Activated CD4-positive, alpha-beta T cell treated with anti-CD3 and anti-CD28 coated beads, Interleukin-2, amount 50 U/mL, for 4 hours (primary cell): ENCODE measurements at places on chromosomes 6 and 20.

DNA sequence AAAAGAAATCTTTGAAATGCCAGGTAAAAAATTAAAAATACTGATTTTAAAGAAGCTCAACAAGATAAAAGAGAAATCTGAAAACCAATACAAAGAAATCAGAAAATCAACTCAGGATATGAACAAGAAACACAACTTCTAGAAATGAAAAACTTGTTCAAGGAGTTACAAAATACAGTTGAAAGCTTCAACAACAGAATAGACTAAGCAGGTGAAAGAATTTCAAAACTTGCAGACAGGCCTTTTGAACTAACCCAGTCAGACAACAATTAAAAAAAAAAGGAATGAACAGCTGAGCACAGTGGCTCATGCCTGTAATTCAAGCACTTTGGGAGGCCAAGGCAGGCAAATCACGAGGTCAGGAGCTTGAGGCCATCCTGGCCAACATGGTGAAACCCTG lies 57.8 kb downstream of the PDSS2 start:
- DNase-seq = no peak

GRCh38 chr20:59144179-59144830 lies 19.3 kb upstream of the ZNF831 start:
- DNase-seq = no peak

DNA sequence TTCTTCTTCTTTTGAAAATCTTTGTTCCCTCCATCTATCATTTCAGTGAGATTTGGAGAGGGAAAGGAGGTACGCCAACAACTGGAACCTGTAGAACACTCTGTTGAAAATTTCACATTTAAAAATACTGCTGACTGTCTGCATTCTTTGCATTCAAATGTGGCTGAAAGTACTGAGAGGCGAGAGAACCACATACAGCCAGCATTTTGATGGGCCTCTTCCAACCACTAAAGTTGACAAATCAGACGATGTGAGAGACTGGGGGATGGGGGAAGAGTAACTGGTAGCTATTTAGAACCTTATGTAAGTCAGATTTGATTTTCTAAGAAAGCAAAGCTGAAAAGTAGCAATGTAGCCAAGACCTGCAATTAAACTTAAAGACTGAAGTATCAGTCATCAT lies 77.5 kb downstream of the FKBP5 start:
- no peak for DNase-seq

GRCh38 chr6:137740967-137741761 lies 125.9 kb upstream of the TNFAIP3 start:
- DNase-seq = no peak

DNA sequence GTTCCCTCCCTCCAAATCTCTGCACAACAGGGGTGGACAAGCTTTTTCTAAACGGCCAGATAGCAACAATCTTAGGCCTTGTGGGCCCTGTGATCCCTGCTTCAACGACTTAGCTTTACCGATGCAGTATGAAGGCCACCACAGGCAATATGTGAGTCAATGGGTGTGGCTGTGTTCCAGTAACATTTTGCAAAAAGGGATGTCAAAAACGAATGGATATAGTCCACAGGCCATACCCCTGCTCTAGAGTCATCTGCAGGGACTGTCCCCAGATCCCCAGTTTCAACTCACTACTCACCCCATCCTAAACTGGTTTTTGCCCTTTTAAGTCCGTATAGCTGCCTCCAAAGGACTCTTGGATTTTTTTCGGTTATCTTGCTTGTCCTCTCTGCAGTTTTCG lies 34.4 kb downstream of the ECT2L start:
- DNase-seq = no peak

GRCh38 chr6:142902636-142903053 lies 42.3 kb downstream of the HIVEP2 start:
- peak; percentile 52 for DNase-seq

- DNase-seq = no peak
Observed at GRCh38 chr6:15253203-15254022, 7.5 kb downstream of the JARID2 start.

GRCh38 chr6:30615219-30615957 lies 1.7 kb downstream of the PPP1R10 start:
- DNase-seq = no peak

DNA sequence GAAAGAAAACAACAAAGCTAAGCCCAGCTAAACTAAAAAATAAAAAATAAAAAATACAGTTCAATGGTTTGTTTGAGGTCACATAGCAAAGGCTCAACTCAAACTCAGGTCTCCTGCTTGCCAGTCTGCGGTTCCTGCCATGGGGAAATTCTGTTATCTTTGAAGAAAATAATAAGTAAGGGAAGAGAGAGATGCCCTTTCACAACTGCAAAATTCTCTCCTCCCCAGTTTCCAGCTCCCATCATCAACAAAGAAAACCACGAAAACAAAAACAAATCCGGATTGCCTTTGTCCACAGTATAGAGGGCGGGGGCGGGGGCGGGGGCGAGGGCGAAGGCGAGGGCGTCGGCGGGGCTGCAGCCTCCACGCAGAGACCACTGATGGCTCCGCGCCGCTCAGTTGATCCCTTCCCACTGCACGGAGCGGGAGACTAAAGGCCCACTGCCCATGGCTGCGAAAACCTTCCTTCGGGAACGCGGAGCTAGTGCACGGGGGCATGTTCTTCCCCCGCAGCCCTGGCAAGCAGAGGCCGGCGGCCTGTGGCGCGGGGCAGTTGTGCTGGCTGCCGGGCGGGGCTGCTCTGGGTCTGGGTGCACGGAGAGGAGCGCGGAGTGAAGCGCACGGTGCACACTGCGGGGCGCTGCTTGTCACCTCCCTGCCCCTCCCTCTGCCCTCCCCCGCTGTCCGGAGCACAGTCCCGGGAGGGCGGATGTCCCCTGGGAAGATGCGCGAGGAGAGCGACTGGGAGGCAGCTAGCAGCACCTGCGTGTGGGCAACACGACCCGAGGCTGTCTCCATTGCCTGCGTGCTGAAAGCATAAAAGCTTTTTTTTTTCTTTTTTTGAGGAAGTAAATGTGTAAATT lies 54.1 kb upstream of the TPD52L1 start:
- no peak for DNase-seq

- no peak for DNase-seq
Observed at GRCh38 chr6:106473812-106474211, 113.3 kb downstream of the CRYBG1 start.

GRCh38 chr20:39581034-39581433 lies 618.9 kb downstream of the DHX35 start:
- no peak for DNase-seq

DNA sequence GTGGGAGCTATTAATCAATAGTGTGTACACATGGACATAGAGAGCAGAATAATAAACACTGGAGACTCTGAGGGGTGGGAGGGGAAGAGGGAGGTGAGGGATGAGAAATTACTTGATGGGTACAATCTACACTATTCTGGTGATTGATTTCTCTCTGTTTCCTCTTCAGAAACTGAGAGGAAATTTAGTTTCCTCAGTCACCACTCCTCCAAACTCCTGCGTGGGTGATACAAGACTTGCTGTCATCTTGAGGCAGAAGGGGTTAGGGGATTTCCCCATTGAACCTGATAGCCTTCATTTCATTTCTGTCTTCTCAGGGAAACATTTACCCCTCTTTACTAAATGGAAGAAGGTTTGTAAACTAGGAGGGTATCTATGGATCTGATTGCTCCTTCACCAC lies 84.3 kb upstream of the ESR1 start:
- DNase-seq = peak; percentile 21

- DNase-seq = no peak
Observed at GRCh38 chr20:42366626-42367025, 748.4 kb upstream of the CHD6 start.

- DNase-seq = no peak
Observed at GRCh38 chr6:155341130-155341828, 27.0 kb upstream of the TFB1M start.

DNA sequence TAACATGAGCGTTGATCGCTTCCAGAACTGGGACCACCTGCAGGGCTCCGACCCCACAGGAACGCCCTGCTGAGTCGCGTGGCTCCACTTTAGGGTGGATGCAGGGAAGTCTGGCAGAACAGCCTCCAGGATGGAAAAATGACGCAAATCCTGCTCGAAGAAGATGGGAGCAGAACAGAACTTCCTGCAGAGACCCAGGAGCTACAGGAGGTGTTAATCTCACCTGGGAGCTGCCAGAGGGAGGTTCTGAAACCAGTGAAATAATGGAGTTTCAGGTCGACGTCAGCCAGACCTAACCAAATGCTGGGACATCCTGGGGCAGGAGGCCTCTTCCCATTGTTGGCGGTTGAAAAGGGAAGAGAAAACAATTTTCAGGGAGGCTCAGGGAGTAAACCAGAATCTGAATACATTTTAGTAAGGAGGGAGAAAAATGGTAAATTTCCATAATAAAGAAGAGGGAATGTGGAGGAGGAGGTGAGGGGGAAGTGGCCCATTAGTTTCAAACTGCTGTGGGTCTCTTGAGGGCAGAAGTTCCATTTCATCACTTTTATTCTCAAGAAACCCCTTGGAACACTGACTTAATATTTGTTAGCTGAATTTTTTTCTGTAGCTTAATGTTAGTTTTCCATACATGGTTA lies 558.4 kb upstream of the CDH4 start:
- no peak for DNase-seq

GRCh38 chr20:23456409-23456808 lies 3.7 kb upstream of the CST11 start:
- no peak for DNase-seq

GRCh38 chr6:92777146-92777740 lies 642.1 kb downstream of the EPHA7 start:
- no peak for DNase-seq

DNA sequence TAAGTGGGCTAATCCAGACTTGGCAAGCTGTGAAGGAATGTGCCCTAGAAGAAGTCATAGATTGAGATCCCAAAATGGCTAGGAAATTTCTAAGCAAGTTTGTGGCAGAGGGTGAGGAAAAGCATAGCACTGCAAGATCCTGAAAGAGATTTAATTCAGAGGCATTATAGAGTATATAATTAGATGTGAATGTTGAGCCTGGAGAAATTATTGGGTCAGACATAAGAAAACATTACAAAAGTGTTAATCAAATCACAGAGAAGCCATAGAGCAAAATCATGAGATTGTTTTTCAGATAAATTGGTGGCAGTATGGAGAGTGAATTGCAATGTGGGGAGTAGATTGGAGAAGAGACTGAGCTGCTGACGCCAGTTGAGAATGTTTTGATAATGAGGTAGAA lies 90.0 kb downstream of the CD2AP start:
- DNase-seq = no peak

- peak; percentile 22 for DNase-seq
Observed at GRCh38 chr6:52362443-52363227, 684 bp downstream of the PAQR8 start.

- DNase-seq = no peak
Observed at GRCh38 chr6:142075516-142076101, 57.1 kb upstream of the GJE1 start.

GRCh38 chr6:152458648-152459644 lies 178.2 kb downstream of the SYNE1 start:
- DNase-seq = no peak

GRCh38 chr20:33014336-33015113 lies 7.0 kb downstream of the BPIFB2 start:
- DNase-seq = no peak

GRCh38 chr6:12898603-12899002 lies 182.0 kb downstream of the PHACTR1 start:
- no peak for DNase-seq

GRCh38 chr6:25601800-25602673 lies 50.0 kb upstream of the SCGN start:
- DNase-seq = no peak

DNA sequence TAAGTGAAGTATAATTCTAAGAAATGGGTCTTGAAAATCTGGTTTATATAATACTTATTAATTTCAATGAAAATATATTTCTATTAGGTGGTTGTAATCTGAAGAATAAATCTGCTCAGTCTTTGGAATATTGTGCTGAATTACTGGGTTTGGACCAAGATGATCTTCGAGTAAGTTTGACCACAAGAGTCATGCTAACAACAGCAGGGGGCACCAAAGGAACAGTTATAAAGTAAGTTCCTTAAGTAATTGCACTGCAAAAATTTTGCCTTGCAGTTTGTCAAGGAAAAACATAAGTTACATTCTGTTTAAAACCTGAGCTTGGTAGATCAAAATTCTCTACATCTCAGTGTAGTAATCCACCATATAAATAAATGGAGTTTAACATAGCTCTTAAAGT lies 106.0 kb downstream of the MYO6 start:
- DNase-seq = no peak

GRCh38 chr20:25324412-25324811 lies 66.2 kb downstream of the ABHD12 start:
- DNase-seq = no peak

- DNase-seq = no peak
Observed at GRCh38 chr6:158962371-158962770, 37.6 kb downstream of the RSPH3 start.

DNA sequence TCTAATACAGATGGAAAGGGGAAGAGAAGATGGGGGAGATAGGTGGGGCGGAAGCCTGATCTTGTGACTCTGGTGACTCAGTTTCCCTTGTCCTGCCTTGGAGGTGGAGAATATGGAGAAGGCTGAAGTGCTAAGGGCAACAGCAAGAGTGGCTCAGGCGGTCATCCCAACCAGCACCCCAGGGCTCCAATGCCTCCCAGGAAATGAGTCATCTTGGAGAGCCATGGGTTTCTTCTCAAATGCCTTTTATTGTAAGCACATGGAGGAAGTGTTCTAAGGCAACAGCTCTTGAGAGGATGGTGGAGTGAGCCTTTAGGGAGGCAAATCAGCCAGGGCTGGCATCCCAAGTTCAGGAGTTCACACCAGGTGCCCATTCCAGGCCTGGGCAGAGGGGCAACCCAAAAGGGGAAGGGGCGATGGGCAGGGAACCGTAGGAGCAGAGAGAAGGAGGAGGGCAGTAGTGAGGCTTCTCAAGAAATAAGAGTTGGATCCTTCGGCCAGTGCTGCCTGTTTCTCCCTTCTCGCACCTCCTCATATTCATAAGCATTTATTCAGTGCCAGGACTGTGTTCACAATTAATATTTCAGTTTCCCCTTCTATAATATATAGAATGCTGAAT lies 13.2 kb upstream of the AHCY start:
- no peak for DNase-seq

DNA sequence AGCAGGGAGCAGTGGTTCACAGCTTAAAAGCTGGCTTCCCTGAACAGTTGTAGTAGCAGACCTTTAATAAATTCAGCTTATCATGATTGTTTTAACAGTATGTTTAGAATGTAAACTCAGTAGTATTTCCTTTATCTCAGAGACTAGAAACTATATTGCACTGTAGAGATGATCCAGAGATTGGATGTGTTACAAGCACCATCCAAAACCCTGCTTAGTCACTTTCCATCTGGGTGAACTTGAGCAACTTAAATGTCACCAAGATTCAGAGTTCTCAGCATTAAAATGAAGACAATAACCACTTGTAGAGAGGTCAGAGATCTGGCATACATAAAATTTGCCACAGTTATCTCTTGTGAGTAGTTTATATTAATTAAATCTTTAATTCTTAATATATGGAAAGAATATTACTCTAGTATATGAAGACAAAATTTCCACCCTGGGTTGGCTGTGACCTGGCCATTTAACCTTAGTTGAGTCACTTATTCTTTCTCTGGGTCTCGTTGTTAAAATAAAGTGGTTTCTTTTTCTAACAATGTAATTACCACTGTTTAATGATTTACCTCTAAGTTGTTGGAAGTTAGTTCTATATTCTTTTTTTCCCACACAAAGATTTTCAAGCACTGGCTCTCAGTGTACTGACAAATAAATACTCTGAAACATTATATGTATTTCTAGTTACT lies 239.2 kb upstream of the FKBP1C start:
- no peak for DNase-seq
